ENCODE measurements at places on chromosomes 7 and 10.

GRCh38 chr7:3958109-3958483 is 657.0 kb downstream of the SDK1 start:
- no peak for DNase-seq

DNA sequence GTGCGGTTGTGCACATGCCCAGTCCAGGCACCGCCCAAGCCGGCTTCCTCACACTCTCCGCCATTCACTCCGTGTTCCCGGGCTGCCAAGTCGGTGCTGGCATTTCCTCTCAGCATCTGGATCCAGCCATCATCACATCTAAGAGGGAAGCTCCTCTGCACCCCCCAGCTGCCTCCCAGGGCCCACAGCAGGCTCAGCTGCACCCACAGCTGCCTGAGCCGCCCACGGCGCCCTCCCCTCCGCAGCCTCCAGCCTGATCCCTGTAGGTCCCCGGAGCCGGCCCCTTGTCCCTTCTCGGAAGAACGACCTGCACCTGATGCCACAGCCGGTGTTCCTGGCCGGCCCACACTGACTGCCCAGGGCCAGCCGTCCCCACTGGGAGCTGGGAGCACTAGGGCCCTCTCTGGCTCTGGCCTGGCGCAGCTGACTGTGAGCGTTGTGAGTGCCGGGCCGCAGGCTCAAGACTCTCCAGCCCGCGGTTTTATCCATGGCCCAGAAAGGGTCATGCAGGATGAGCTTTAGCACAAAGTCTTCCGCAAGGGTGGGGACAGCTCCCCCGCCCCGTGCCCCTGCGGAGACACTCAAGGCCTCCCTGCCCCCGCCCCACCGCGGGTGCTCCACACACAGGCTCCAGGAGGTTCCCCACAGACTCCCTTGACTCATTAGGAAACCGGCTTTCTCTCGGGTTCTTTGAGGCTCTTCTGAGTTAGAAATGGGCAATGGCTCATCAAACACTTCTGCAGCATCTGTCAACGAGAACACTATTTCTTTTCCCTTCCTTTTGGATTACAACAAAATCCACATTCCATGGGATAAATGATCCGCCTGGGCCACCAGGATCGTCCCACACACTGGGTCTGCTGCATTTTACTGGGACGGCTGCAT is 31.2 kb downstream of the CFAP46 start:
- DNase-seq: no peak

- no peak for DNase-seq
These were observed 8.2 kb downstream of the INPP5A start for GRCh38 chr10:132545659-132546367.

DNA sequence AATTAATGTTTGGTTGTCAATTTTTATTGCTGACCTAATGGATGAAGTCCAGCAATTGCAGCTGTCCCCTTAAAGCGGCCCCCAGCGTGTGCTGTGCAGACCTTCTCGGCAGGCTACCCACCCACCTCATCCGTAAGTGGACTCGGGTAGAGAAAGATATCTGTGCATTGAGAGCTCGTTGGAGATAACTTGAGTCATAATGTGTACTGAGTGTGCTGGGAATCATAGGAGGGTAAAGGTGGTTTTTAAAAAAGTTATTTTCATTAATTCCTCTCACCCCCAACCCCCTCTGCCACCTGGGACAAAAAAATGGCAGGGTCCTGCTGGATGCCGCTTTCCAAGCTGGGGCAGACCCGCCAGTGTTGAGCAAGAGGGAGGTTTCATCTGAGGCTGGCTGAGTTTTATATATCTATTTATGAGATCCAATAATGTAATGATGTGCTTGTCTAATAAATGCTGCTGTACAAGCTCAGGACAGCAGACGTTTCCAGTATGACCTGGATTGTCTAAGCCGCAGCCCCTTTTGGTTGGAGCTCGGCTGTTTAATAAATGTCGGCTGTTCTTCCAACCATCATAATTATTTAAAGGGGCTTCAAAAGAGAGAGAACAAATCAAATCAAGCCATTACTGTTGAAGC is 119.1 kb downstream of the NKX6-2 start:
- no peak for DNase-seq

- no peak for DNase-seq
These were observed 302.2 kb downstream of the CCDC3 start for GRCh38 chr10:12699258-12699700.

- DNase-seq: no peak
These were observed 1.8 kb downstream of the CCDC6 start for GRCh38 chr10:59904426-59905065.

DNA sequence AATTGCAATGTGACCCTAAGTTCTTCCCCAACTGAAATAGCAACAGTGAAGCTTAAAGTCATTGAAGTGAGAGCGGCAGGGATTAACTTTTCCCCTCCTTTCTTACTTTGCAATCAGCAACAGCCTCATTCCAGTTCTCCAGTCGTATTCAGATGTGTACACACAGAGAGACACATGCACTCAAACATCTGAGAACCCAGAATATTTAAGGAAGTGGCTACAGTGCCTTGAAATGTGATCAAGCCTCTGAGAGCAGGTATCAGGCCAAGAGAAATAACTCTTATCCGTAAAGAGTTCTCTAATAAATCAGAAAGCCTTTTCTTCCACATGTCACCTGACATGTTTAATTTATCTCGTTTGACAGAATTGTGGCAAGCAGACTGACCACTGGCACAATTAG is 388.9 kb upstream of the NPVF start:
- no peak for DNase-seq

DNA sequence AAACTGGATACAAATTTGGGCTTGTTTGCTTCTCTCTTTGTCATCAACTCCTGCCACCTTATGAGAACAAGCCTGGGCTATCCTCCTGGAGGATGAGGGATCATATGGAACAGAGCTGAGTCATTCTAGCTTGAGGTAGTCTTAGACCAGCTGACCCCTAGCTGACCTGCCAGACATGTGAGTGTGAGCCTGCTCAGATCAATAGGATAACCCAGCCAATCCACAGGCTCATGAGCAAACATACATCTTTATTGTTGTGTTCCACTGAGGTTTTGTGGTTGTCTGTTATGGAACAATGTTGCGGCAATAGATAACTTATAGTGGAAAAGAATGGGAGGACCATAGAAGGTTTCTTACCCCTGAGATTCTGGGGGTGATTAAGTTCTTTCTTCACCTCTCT is 54.5 kb upstream of the FAM180A start:
- DNase-seq: no peak

DNA sequence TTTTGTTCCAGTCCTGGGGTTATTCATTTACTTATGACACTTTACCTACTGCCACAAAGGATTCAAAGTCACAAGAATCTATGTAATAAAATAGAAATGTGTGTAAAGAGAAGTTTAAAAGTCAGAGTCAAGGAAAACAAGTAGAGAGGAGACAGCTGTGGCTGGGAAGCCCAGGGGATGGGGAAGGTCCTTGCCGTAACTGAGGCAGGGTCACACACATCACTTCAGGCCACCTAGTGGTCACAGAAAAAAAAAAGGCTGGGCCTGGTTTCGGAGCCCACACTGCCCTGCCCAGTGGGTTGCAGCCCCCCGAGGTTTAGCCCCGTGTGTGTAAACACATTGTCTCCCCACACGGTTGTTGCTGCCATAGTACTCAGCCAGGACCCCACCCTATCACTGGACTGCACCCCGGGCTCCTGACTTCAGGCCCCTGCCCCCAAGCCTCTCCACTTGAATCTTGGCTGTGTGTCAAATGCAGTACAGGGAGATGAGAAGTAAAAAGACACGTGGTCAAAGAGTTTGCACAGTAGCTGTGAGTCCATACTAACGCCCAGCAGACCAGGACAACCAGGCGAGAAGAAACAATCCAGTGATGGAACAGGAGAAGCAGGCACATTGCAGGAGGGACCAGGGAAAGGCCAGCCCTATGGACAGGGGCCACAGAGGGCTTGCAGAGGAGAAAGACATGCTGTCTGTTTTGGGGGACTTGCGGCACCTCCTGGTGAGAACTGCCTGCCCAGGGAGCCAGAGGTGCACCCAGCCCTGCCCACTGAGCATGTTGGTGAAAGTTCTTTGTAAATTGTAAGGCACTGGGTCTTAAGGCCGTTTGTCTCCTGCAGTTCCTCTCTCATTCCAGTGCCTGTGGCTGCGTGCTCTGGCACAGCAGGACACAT is 91.4 kb upstream of the MACROH2A2 start:
- DNase-seq: no peak

GRCh38 chr10:44581996-44582395 is 197.1 kb upstream of the CXCL12 start:
- no peak for DNase-seq

GRCh38 chr7:142770661-142771352 is at the start of gene PRSS2:
TSS of gene PRSS2 (plus strand) at chr7:142770970. CDS start at chr7:142770983, 13 bp downstream.
- DNase-seq: no peak

DNA sequence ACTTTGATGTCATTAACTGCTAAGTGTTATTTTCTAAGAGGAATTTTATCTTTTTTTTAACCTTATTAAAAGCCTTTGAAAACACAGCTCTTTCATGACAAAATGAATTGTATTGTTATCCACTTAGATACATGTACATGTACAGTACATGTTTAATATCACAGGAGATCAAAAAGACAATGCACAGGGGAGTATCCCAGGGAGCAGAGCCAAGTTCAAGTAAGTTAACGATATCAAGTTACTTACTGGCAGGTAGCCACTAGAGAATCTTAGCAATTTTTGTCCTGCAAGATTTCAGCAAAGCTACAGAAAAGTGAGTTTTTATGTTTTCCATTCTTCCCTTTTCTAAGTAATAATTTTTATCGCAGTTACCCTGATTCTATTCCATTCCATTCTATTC is 33.9 kb upstream of the ARL4A start:
- no peak for DNase-seq

DNA sequence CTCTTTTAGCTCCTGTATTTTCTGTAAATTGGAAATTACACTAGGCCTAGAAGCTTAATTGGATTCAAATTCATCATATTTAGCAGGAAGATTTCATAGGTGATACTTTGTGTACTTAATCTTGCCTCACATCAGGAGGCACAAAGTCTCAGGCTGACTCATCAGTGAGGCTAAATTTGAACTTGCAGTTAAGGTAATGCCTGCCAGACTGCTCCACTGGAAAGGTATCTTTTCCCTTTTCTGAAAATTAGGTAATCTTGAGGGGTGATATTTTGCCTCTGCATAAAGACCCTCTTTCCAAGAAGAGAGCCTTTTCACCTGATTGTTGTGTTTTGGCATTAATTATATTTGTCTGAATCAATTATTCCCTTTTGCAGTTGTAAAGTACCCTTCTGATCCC is 14.6 kb downstream of the PPIA start:
- no peak for DNase-seq

DNA sequence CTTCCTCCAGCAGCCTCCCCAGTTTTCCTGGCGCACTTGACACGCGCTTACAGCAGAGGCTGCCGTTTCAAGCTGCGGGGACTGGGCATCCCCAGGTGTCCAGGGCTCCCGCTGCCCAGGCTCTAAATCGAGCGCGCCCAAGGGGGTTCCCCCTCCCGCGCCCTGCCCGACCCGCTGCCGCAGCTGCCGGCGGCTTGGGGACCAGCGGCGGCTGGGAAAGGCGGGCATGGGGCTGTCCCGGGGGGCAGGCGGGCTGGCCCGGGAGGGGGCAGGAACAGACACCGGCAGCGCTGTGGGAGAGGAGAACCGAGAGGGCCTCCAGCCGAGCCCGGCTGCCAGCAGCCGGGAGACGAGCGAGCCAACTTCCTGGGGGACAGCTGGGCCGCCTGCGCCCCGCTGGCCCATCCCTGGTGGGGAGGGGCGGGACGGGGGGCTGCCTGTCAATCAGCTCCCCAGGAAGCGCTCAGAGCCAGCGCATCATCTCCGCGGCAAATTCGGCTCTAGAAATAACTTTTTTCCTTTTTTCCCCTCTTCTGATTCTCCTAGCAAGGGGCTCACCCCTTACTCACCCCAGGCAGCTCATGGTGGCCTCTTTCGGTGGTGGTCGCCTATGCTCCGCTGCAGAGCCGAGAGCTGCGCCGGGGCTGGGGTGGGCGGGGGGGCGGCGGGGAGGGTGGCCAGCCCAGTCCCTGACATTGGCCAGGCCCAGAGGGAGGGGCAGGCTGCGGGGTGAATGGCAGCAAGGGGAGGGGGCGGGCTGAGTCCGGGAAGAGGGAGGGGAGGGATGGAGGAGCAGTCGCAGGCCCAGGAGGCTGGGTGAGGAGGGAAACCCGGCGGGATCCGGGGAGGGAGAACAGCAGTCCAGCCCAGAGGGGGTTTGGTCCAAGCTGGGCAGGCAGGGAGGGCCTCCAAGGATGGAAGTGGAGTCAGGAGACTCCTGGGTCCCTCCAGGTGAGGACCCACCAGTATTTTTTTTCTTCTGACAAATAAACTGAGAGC is 14.7 kb downstream of the GRID2IP start:
- DNase-seq: no peak

DNA sequence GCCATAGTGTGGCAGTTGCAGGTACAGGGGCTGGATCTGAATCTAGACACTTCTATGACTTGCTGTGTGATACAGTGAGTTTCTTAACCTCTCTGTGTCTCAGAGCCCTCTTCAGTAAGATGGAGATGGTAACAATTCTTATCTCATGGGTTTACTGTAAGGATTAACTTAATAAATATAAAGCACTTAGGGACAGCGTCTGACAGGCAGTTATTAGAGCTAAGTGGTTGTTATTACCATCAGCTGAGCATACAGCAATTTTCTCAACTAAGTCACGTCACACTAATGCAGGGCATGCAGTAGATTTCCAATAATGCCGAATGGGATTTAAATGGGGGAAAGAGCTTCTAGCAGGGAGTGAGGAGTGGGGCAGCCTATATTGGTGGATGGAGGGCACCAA is 162.6 kb downstream of the SH2D4B start:
- DNase-seq: no peak

GRCh38 chr7:39240864-39241263 is 263.2 kb downstream of the POU6F2 start:
- DNase-seq: no peak

DNA sequence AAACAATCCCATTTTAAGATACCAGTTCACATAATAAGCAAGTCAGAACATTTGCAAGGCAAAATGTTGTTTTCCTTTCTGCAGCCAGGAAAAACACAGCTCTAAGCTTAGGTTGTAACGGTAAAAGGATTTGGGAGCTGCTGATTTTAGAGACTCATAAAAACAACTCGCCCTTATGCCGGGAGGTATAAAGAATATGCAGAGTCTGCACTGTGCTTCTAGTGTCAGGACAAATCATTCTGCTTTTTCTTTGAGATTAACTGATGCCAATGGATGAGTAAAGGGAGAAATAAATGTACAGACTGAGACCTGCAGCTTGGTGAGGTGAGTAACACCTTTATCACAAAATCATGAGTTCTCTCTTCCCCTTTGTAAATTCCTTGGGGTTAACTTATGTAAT is 2.0 kb upstream of the SFR1 start:
- DNase-seq: no peak

DNA sequence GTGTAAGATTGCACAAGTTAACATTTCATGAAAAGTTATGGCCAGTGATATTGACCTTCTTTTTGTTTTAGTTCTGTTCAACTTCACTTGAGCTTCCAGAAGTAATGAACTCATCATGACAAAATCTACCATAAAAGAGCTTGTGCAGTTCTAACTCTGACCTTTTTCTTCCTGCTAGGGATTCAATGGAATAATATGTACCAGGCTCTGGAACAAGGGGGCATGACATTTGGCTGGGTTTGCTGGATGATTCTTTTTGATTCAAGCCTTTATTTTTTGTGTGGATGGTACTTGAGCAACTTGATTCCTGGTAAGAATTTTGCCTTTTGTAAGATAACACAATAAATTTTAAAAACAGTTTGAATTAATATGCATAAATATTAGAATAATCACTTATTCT is 205.0 kb downstream of the ABCA13 start:
- no peak for DNase-seq
